Upper lobe of left lung (tissue), 6 donors: ENCODE measurements at places on chromosomes 4 and X. TPM values are rescaled to one million over a fixed set of nuclear protein-coding genes. Genes with fewer than 3 reads are reported as not detected.

The RHOH gene
- total RNA-seq = 12.5 TPM

The TAF9B gene
- total RNA-seq = 2.4 TPM

The GPR34 gene
- 7.6 TPM for total RNA-seq

The TACC3 gene
- 47.4 TPM for total RNA-seq

The MID1 gene
- total RNA-seq = 17.2 TPM

The SLC25A5 gene
- 342 TPM for total RNA-seq

The MGAT4D gene
- total RNA-seq = not detected

The DGAT2L6 gene
- total RNA-seq = not detected

The GC gene
- not detected for total RNA-seq

The SCML2 gene
- 0.31 TPM for total RNA-seq

The DLG3 gene
- total RNA-seq = 29.9 TPM

The COL25A1 gene
- total RNA-seq = not detected

The CT83 gene
- not detected for total RNA-seq

The MAGEC2 gene
- total RNA-seq = not detected

The MXD4 gene
- 56.9 TPM for total RNA-seq

The SPATA18 gene
- total RNA-seq = 23.8 TPM

The TMEM47 gene
- 33.4 TPM for total RNA-seq

The NDP gene
- total RNA-seq = not detected

The FATE1 gene
- not detected for total RNA-seq

The AMTN gene
- not detected for total RNA-seq

The XAGE1B gene
- total RNA-seq = not detected
